CD4-positive, alpha-beta T cell treated with Interleukin-6 for 4 hours (primary cell): ENCODE measurements at places on chromosomes 3 and 15.

DNA sequence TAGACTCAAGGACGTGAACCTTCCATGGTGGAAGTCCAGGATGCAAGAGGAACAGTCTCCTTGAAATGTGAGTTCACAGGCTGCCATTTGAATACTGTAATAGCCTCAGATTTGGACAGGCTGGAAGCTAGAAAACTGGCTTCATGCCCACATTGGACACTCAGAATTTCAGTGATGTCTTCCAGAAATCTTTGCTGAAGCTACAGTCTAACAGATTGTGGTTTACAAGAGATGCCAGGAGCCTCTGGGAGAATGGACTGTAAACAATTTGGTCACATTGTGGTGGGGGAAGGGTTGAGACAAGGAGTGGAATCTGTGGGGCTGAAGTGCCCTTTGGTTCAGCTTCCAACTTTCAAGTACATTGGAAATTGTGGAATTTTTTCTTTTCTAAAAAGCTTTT lies 252.0 kb upstream of the PROK2 start:
- DNase-seq = no peak

GRCh38 chr15:22786868-22787698 lies 639 bp downstream of the NIPA1 start:
- peak; percentile 34 for DNase-seq

DNA sequence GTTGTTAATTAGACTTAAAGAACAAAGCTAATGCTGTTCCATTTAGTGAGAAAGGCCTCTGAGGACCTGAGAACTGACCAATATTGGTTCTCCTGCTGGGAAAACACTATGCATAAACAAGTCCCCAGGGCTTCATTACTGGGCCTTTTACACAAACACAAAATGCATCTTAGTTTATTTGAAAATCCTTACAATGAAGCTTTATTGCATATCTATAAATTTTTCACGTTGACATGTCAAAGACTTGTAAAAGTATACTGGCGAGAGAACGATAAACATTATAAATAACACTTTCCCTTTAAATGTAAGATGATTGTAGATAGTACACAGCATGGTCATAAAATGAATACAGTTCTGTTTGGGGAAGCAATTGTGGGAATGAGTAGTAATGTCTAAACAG lies 151.7 kb downstream of the ROBO2 start:
- DNase-seq = no peak

GRCh38 chr3:148360051-148360450 lies 337.7 kb upstream of the AGTR1 start:
- no peak for DNase-seq

DNA sequence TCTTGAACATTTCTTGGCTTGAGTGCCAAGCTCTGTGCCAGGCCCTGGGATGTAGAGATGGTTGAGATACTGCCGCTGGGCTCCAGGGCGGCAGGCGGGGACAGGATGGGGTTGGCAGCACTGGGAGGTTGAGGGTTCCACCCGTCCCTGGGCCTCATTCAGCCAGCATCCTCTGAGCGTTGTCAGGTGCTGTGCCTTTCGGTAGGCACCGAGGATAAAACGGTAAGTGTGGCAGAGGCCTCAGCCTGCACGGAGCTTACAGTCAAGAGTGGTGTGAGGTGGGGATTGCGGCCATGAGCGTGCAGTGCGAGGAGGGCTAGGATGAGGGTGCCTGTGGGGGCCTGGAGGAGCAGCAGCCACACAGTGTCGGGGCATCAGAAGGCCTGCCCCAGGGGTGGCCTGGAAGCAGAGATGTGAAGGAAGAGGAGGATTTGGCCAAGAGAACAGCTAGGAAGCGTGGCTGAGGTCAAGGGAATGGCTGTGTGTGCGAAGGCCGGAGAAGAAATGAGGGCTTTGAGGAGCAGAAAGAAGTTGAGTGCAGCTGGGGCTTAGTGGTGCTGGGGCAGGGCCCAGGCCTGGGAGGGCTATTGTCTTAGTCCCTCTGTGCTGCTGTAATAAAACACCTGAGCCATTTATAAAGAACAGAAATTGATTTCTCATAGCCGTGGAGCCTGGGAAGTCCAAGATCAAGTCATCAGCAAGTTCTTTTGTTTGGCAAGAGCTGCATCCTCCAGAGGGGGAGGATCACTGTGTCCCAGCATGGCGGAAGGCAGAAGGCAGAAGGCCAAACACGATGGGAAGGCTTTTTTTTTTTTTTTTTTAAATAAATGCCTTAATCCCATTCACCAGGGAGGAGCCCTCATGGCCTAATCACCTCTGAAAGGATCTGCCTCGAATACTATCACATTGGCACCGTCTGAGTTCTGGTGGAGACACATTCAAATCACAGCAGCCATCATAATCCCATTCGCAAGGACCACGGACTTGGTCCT lies 22.7 kb downstream of the CORO2B start:
- no peak for DNase-seq

DNA sequence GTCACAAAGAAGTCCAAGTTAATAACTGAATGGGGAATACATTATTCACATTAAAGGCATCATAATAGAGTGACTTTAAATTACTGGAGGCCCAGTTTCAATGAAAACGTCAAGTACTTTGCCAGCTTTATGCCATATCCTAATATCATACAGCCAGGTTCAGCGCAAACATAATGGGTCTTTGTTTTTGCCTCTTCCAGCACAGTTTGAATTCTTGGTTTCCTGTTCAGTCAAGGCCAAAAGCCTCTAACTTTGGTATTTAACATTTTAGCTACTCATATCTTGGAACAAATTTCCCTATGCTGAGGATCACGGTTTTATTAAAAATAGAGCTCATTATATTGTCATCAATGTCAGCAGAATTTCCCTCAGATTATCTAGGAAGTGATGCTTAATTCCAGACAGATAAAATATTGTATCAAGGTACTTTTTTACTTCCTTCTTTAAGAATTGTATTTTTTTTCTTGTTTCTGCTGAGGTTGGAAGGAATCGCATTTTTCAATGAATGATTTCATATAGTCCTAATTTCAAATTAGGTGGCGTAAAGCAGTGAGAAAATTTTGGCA lies 269.2 kb downstream of the THRB start:
- DNase-seq = no peak

DNA sequence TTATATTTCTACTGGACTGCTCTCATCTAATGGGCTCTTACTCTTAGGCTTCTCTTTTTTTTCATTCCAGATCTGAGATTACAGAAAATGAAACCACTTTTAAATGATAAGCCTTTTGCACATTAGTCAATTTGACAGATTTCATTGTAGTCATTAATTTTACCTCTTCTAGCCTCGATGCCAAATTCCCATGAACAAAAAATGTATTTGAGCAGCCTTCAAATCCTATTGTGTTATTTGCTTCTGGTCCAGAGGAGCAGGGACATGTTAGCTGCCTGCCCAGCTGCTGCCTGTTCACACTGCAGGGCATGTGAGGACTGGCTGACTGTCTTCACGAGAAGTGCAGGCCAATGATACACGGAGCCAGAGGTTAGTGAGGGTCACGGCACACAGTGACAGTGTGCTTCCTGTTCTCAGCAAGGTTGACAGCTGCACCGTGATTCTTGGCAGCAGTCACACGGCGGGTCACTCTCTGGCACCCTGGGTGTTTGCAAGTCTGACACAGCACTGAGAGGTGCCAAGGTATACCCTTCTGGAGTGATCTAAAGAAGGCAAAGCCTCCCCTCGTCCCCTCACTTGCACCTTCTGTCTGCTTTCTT lies 40.8 kb downstream of the KAT2B start:
- DNase-seq = peak; percentile 30

GRCh38 chr3:38603731-38604131 lies 45.8 kb downstream of the SCN5A start:
- no peak for DNase-seq

- DNase-seq = no peak
These were observed 58.5 kb upstream of the KLF13 start for GRCh38 chr15:31268108-31268501.

DNA sequence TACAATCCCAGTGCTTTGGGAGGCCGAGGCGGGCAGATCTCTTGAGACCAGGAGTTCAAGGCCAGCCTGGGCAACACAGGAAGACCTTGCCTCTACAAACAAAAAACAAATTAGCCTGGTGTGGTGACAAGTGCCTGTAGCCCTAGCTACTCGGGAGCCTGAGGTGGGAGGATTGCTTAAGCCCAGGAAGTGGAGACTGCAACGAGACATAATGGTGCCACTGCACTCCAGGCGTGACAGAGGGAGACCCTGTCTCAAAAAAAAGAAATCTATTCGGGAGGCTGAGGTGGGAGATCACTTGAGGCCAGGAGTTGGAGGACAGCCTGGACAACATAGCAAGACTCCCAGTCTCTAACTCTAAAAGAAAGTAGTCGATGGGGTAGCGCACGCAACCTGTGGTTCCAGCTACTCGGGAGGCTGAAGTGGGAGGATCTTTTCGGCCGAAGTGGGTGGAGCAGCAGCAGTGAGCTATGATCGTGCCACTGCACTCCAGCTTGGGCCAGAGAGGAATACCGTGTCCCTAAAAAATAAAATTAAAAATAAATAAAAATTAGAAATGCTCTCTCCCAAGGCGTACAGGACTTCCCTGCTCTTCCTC lies 775 bp downstream of the C3orf33 start:
- peak; percentile 1 for DNase-seq

GRCh38 chr15:51737522-51738305 lies at the start of gene LYSMD2:
Gene LYSMD2, minus strand, starts transcription at chr15:51737655. Its CDS starts 33 bp downstream, at chr15:51737622.
- peak; percentile 84 for DNase-seq

DNA sequence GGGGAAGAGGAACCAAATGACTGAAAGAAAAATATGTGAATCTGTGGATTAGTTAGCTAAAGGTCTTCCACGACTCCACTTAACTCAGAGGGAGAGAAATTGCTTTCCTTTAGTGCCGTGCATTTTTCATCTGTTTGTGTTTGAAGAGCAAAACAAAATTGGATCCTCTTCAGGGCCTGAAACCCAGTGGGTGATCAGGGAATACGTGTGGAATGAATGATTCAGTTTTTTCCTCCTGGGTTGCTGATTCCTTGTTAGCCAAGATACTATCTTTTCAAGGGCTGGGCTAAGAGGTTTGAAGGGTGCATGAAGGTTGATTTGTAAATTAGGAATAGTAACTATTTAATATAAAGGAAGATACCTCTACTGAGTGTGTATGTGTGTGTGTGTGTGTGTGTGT lies 61.0 kb downstream of the TPRG1 start:
- no peak for DNase-seq

DNA sequence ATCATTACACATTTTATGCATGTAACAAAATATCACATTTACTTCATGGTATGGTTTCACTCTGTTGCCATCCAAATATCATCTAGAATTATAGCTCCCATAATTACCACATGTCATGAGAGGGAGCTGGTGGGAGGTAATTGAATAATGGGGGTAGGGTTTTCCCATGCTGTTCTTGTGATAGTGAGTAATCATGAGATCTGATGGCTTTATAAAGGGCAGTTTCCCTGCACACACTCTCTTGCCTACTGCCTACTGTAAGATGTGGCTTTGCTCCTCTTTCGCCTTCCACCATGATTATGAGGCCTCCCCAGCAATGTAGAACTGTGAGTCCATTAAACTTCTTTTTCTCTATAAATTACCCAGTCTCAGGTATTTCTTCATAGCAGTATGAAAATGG lies 123.4 kb downstream of the SATB1 start:
- no peak for DNase-seq

- DNase-seq = no peak
These were observed 2.8 kb downstream of the MB21D2 start for GRCh38 chr3:192914848-192915247.

GRCh38 chr3:35296533-35296932 lies 342.8 kb upstream of the ARPP21 start:
- no peak for DNase-seq

GRCh38 chr3:108724101-108724500 lies 33.1 kb downstream of the RETNLB start:
- DNase-seq = no peak

- no peak for DNase-seq
These were observed 6.1 kb upstream of the HDAC11 start for GRCh38 chr3:13474021-13474420.

DNA sequence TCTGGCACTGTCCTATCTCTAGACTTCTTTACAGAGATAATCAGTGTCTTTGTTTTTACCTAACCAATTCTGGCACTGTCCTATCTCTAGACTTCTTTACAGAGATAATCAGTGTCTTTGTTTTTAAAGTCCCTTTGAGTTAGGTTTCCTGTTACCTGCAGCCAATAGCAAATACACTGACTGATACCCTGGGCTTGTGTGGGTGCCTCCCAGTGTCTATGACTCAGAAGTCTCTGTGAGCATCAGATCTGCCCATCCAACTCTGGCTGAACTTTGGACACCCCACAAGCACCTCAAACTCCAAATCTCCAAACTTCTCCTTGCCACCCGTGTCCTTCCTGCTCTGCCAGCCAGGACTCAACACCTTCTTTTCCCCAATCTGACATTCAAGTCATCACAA lies 30.4 kb downstream of the SLC41A3 start:
- DNase-seq = no peak

DNA sequence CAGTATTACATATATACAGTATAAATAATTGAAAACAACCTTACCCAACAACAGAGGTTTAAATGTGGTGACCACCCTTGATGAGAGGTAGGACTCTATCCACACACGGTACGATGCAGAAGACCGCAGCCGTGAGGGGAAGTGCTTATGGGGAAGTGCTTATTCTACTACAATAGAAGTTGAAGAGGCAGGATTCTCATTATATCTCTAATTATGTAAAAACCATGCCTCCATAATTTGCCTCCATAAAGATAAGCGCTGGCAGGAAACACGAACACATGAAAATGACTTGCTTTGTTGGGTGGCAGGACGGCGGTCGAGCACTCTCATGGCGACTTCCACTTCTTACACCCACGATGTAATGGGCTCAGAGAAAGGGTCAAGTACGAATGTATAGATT lies 7.2 kb upstream of the MUC13 start:
- DNase-seq = no peak

DNA sequence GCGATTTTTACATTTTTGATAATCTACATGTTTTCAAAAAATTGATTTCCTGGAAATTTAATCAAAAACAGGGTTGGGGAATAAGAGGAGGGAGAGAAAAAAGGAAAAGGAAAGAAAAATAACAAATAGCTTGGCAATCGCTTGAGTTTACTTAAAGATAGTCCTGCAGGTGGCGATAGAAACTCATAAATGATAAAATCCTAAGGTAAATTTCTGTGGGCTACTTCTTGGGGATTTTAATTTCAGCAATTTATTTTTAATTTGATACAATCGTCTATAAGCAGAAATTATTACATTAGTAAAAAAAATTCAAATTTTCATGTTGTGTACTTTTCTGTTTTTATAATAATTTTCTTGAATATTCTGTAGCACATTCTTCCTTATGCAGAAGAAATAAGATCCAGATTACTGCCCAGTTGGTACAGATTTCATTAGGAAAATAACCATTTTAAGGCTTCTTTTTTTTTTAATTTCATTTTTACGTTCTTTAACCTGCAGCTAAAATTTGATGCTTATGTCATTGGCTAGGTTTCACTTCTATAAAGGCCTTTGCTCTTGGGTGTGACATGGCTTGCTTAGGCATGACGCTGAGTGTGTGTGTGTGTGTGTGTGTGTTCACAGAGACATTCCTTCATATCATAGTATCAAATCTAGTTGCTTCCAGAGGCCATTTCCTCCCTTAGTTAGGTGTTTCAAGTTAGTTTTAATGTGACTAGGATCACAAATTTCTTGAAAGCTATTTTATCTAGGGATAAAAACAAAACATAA lies 181.8 kb downstream of the MCTP2 start:
- DNase-seq = no peak

- no peak for DNase-seq
These were observed 29.7 kb upstream of the HHATL start for GRCh38 chr3:42732196-42732828.

- DNase-seq = no peak
These were observed 18.8 kb upstream of the BCL6 start for GRCh38 chr3:187763850-187764648.
